ENCODE measurements at places on chromosomes 11 and 22.

DNA sequence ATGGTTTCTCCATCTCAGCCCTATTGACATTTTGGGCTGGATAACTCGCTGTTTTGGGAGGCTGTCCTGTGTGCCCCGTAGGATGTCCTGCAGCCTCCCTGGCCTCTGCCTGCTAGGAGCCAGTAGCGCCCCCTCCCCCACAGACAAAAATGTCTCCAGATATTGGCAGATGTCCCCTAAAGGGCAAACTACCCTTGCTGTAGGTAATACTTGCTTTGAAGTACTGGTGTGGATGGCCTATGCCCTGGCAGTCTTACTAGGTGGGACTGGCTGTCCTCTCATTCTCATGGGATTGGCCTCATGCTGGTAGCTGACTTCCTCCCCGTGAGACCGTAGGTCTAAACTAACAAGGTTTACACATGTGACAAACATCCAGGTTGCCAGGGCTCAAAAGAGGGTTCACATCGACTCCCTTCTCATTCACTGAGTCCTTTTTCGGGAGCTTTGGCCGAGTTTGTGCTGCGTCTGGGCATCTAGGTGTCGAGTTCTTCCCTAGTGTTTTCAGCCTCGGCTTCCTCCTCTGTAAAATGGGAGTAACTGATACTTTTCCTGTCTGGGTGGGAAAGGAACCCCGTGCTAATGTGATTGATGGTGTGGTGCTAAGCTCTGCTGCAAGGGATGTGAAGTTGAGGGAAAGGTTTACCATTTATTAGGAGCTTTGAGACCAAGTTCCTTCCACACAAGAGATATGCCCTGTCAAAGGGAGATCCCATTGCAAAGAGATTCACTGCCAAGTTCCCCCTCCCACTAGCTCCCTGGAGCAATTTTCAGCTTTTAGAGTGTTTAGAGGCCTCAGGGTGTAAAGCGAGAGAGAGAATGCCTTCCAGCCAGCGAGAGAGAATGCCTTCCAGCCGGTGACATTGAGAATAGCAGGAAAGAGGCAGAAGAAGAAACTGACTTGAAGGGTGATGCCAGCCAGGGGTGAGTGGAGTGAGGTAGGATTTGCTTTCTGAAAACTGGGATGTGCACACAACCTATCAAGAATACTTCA lies 17.0 kb downstream of the PTPRJ start:
- no peak for DNase-seq

DNA sequence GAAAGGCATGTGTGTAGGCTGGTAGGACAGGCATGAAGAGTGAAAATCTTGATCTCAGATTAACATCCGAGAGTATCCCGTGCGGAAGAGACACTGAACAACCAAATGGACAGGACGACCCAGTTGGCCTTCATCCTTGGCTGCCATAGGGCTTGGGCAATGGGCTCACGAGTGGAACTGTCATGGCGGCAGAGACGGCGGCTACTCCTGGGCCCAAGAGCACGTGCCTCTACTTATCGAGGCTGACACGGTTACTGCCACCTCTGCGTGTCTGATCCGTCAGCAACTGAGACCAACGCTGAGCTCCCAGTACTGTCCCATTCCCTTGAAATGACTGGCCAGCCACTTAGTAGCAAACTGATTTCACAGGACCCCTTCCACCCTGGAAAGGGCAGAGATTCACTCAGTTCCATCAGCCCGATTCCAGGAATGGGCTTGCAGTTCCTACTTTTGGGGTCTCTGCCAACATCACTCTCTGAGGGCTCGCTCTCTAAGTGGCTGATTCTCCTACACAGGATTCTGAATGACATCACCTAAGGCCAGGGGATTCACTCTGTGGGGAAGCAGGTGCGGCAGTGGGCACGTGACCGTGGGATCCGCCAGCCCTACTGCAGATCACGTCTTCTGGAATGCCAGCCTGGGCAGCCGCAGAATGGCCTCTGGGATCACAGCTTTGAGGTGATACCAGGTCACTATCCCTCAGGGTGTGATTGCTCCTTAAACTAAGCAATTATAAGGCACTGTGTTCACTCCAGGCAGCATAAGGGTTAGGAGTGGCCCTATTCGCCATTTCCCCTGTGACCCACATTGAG lies 97.8 kb downstream of the RPS6KA4 start:
- DNase-seq, result no peak

DNA sequence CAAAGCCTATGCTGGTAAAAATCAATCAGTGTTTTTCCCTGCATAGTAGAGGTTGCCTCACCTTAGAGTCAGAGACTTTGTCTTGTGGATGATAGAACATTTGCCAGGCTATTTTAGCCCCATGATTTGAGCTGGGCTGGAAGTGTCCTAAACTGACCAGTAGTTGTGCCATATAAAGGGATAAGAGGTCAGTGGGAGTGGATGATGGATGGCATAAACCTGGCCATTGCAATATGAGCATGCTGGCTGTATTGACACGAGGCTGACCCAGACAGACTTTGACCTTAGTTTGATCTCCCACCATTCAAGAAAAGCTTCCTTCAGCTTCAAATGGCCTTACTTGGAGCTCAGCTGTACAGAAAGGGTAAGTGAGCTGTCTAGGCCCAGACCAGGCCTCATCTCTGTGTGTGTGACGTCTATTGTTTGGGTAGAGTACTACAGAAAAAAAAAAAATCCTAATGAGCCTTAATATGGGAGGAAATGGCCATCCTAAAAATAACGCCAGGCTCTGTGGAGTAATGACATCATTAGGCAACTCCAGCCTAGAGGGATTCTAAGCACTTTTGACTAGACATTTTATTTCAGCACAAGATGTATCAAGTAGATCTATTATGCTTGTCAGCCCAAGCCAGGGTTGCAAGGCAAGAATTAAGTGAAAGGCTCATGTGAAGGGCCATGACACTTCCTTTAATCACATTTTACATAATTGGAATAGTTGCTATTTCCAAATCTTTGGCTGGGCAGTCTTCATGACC lies 51.3 kb upstream of the CADM1 start:
- no peak for DNase-seq

DNA sequence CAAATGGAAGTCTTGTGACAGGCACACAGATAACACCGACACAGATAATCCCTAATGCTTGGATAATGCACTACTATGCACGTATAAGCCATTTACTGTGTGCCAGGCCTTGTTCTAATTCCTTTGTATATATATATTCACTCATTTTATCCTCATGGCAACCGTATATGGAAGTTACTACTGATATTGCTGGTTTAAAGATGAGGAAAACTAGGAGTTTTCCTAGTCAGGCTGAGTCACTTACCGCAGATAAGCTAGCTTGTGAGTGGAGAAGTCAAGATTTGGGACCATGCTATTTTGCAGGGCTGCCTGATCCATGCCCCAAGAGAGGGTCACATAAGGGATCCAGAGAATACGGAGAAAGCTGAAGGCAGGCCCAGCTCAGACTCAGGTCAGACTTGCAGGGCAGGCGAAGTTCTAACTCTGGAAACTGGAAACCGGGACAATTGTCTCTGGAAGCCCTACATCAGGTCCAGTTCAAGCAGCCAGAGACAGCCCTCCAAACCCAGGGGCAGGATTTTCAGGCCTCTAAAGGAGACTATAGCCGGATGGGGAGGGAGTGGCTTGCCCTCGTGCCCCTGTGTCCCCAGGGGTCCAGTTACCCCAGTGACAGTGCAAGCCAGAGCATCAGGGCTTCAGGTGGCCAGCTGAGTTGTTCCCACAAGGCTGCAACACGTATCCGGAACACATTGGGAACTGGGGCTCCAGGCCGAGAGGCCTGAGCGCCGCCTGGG lies 534.8 kb downstream of the INSC start:
- DNase-seq, result no peak

GRCh38 chr22:26767351-26768155 lies 110.2 kb downstream of the MIAT start:
- no peak for DNase-seq

- DNase-seq, result no peak
Measured at GRCh38 chr11:90855531-90855930, 632.7 kb upstream of the CHORDC1 start.

DNA sequence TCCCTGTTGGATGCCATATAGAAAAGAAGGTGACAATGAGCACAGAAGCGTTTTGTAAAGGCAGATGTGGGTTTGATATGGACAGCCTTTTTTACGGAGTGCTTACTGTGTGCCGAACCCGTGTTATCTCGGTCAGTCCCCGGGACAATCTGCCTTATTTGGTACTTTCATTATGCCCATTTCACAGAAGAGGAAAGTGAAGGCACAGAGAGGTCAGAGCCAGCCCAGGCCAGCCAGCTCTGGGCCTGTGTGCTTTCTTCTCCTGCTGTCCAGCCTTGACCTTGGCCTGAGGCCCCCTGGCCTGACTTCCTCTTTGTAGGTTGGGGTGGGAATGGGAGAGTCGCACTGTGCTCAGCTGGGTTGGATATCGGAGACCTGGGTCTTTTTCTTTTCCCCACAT lies 628 bp upstream of the CRYBB1 start:
- DNase-seq, result no peak

DNA sequence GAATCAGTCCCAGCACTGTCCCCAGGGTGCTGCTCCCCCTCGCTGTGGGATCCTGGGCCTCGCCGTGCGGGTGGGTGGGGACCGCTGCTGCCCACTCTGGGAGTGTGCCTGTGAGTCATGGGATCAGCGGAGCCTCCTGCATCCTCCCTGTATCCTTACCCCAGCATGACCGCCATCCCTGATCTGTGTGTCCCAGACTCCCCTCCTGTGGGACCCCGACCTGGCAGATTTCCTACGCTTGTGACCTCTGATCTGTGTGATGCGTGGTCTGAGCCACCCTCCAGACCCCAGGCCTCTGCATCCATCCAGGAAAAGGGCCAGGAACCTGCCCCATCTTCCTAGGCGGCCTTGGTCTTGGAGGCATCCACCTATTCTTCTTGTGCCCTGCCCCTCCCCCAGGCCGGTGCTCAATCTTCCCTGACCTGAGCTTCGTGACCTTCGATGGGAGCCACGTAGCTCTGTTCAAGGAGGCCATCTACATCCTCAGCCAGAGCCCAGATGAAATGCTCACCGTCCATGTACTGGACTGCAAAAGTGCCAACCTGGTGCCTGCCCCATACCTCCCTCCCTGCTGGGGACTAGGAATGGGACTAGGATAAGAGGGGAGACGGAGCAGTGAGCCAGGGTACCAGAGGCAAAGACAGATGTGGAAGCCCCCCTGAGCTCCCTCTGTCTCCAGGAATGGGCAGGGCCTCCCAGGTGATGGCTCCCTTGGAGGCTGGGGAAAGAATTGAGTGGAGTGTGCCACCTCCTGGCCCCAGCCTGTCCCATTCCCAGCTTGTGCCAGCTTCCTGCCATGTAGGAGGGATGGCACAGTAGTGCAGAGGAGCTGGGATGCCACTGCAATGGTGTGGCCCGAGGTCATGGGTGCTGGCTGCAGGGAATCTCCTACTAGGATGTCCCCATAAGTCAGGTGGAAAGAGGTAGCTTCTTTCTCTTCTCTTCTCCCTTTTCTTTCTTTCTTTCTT lies 65.4 kb downstream of the OTOG start:
- no peak for DNase-seq

- no peak for DNase-seq
Measured at GRCh38 chr11:85525686-85526085, 101.5 kb downstream of the DLG2 start.

GRCh38 chr11:29019960-29020683 lies 911.9 kb downstream of the METTL15 start:
- DNase-seq, result no peak

DNA sequence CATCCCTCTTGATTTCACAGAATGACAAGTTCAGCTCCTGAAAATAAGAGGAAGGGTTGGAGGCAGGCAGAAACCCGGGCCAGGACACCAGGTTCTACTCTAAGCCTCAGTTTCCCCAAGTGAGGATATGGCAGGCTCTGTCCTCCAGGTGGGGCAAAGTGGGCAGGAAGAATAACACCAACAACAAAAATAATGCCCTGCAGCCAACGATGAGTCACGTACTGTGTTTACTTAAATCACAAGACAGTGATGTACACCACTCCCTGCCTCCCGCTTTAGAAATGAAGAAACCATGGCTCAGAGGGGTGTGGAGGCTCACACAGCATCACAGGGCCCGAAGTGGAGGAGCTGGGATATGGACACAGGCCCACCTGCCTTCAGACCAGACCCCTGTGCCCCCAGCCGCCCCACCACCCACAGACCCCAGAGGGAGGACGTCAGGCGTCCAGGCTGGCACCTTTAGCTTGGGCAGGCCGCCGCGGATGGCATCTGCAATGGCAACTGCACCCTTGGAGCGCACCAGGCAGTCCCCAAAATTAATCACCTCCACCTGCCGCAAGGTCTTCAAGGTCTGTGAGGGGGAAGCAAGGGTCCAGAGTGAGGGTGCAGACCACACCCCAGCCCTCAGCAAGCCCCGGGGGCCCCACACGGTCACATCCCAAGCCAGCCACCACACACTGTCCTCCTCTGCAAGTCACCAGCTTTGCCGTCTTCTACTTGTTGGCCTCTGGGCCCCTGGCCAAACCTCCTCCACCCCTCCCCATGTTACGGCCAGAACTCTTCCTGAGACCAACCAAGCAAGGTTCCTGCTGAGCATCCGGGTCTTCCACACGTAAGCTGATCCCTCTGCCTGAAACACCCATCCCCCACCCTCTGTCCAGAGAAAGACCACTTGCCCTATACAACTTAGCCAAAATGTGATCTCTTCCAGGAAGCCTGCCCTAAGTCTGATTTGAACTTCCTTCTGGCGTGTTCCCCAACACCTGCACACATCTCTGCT lies 15.8 kb upstream of the CHADL start:
- no peak for DNase-seq

DNA sequence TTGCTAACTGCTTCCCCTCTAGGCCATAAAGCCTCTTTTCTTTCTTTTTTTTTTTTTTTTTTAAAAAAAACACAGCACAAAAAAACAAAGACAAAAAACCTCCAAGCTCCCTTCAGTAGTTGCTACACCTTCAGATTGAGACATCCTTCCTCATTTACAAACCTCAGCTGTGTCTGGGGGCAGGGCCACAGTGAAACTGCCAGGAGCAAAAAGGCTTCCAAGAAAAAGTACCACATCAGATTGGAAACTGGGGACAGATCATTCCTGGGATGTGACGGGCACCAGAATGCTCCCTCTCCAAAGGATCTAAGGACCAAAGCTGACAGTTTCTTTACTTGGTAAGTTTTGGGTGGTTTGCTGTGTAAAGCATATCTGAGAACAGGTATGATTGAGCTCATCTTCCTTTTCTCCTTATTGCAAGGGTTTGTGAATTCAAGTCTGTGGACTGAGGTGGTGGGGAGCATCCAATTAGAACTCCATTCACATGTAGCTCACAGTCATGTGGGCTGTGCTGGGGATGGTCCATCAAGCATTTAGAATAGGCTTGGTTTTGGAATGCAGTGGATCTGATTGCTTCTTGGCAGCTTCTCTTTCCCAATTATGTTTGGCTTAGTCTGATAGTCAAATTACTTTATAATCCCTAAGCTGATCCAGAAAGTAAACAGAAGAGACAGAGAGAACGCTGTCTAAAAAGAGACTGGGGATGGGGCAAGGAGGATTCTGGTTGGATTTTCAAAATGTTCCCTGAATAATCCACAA lies 705 bp downstream of the BBOX1 start:
- no peak for DNase-seq
